ENCODE measurements at places on chromosomes 6 and 20.

GRCh38 chr6:166456395-166457156 is 73.8 kb upstream of the MPC1 start:
- no peak for DNase-seq

DNA sequence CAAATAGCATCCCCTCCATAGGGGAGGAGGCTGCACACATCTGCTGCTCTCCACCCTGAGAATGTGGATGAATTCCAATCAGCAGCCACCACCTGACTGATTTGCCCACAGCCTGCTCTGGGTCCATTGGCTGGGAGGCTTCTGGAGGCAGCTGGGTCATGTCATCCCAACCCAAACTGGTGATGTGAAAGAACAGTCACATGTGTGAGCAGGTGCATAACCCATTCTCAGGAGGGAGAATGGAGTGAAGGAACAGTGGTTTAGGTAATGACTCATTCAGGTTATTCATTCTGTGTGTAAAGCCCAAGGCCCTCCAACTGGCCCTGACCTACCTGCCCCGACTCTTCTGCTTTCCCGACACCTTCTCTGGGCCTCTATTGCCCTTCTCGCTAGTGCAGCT is 90.9 kb upstream of the GCM1 start:
- DNase-seq = no peak

DNA sequence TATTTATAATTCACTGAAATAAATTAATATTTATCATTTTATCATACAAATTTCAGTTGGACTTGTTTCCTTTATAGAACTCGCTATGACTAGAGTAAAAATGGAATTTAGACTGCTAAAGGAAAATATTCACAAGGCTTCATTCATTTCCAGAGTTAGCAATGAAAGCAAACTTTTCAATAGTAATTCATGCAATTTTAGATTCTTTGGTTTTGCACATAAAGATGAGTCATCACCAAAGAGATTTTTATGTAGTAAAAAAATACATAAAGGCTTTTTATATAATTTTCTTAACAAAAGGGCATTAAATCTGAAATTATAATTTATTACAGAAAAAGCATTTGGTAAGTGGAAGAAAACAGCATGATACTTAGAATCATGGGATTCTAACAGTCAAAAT is 37.2 kb upstream of the STXBP5 start:
- no peak for DNase-seq

DNA sequence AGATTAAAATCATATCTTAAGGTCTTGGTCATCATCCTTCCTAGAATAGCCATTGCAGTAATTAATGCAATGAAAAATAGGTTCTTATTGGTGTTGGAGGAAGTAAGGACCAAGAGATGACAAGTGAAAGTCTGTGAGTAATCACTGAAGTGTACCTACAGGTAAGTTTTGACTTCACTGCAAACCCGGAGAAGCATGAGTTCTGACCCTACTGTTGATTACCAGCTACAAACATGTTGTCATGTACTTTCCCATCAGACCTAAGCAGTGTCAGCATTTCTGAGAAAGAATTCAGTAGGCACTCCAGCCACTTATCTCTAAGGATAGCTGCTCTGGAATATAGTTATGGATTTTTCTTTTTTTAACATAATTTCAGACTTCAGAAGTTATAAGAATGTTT is 280.9 kb downstream of the ZFAND3 start:
- DNase-seq = no peak

DNA sequence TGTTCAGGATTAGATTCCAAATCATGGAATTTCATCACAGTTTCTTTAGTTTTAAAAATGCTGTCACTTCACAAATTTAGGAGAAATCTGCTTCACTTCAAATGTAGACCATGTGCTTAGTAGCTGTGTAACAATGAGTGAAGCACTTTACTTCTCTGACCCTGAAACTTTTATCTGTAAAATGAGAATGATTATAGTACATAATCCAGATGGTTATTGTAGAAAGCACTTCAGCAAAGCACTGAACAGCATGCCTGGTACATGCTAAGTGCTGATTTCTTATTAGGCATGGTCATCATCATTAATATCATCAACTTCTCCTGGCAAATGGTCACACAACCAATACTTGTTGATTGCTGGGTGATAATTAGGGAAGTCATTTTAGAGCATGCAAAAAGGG is 705.0 kb downstream of the EPHA7 start:
- no peak for DNase-seq

- peak; percentile 17 for DNase-seq
These were observed 89.1 kb upstream of the CLDN20 start for GRCh38 chr6:155174576-155175211.

DNA sequence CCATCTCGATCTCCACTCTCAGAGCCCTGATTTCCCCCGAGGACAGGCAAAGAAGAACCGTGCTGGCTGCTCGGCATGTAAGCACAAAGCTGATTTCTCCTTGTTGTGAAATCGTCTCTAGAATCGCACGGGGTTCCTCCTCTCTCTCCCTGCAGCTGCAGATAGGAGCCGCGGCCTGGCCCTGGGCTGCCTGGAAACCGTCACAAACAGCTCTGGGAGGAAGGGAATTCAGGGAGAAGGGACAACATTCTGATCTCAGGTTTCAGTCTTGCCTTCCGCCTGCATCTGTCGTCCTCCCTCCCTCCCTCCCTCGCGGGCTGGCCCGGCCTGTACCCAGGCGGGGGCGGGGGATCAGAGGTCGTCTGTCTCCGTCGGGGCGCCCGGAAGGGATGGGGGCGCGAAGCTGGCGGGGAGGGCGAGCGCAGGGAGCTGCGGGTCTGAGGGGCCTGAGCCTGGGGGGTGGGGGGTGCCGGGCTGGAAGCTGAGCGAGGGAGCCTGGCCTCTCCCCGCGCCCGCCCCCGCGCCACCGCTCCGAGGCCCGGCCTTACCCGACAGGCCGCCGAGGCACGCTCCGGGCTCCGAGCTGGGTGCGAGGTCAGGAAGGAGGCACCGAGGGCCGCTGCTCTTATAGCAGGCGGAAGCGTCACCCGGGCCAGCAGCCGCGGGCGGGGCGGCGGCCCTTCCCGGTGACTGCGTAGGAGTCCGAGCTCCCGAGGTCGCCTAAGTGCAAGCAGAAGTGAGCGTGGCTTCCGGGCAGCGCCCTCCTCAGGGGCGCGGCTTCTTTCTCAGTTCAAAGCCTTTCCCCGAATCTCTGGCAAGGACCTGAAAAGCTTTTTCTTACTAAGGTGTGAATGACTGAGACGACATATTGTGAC is at the start of gene SERPINB1:
Gene SERPINB1 (minus strand): TSS at position 600 of the 875 bp plus-strand sequence. CDS start 1,277 bp downstream, outside the sequence.
- DNase-seq = peak; percentile 59

GRCh38 chr20:7765221-7765620 is 175.0 kb downstream of the HAO1 start:
- no peak for DNase-seq

- DNase-seq = no peak
These were observed 566.8 kb downstream of the TFAP2A start for GRCh38 chr6:9848094-9848493.

- DNase-seq = peak; percentile 24
These were observed 51.7 kb downstream of the CHMP4B start for GRCh38 chr20:33862709-33863403.

DNA sequence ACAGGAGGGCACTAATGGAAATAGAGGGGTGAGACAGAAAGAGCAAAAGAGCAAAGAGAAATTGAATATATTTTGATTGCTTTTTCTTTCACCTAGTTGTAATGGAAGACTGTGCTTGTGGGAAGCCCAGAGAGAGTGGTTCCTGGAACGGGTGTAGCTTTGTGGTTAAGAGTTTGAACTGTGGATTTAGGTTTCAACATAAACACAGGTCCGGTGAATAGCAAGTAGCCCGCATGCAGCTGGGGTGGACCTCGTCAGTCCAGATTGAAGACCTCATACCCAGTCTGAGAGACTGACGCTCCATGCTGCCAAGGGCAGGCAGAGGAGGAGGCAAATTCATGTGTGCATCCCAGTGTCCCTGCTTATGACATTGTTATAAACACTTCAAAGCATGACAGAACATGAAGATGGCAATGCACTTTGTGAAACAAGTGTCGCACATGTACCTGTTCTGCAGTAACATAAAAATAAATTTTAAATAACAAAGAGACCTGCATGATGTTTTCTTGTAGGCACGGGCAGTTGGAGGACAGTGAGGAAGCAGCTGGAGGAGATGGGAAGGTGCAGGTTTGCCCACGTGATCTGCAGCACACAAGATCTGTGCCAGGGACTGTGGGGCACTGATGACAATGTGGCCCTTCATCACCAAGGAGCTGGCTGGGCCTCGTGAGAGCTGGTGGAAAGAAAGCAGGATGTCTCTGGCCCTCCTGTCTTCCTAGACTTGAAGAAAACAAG is 220.5 kb upstream of the SSTR4 start:
- no peak for DNase-seq

DNA sequence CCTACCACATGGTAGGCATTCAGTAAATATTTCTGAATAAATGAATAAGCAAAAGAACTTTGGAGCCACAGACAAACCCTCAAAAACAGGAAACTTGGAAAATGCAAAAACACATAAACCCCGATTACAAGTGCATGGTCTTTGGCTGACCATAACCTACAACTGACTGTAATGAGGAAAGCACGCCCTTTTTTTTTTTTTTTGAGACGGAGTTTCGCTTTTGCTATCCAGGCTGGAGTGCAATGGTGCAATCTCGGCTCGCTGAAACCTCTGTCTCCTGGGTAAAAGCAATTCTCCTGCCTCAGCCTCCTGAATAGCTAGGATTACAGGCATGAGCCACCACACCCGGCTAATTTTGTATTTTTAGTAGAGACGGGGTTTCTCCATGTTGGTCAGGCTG is 11.9 kb upstream of the LATS1 start:
- DNase-seq = no peak

DNA sequence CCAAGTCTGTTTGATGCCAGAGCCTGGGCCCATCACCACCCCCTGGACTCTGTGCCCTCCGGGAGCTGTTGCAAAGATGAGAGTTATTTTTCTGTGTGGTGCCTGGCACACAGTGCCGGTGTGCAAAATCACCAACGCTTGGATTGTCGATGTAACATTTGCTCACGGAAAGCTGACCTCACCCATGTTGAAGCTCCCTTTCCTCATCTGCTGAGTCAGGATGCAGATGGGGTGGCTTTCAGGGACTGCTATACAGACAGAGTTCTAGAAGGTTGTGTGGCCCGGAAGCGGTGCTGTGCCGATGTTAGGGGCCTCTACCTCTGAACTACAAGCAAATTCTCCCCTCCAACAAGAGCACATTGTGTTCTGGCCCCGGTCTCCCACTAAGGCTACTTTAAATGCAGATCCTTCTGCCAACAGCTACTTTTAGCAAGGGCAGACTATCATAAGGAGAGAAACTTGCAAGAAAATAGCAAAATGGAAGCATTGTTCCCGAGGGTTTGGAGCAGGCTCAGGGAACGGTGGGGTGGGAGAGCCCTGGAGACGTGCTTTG is 34.0 kb downstream of the EYA2 start:
- no peak for DNase-seq

- DNase-seq = no peak
These were observed 103.3 kb downstream of the IBTK start for GRCh38 chr6:82144007-82144851.

- DNase-seq = no peak
These were observed 323.6 kb downstream of the UBE3D start for GRCh38 chr6:82741996-82742385.

DNA sequence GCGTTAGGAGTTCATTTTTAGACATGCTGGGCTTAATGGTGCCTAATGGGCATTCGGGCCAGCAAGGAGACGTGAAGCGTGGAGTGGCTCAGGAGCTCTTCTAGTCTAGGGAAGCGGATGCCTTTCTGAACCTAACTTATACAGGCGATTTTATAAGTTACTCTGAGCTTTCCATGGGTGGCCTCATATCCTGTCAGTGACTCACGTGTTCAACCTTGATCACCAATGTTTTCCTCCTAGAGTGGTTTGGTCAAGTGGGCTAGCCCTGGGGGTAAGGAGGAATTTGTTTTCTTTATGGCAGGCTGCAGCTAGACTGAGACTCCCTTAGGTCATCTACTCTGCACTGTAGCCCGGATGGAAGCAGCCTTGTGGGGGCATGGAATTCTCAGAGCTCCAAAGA is 52.1 kb downstream of the PLAGL1 start:
- no peak for DNase-seq

DNA sequence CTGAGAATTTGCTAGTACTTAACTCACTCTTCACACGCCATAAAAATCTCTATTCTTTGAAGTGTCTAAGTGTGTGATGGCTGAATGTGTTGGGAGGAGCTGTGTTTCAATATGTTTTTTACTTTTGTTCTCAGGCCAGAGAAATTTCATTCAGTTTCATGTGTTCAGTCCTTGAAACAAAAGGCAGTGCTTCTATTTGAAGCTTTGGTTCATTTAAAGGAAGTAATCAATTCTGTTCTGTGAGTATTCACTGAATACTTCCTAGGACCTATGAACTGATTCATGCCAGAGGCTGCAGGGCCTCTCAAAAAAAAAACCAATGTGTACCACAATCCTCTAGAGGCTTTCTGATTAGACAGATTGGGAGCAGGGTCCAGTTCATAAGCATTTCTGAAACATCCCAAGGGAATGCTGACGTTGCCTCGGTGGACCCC is 12.4 kb upstream of the F13A1 start:
- DNase-seq = no peak

DNA sequence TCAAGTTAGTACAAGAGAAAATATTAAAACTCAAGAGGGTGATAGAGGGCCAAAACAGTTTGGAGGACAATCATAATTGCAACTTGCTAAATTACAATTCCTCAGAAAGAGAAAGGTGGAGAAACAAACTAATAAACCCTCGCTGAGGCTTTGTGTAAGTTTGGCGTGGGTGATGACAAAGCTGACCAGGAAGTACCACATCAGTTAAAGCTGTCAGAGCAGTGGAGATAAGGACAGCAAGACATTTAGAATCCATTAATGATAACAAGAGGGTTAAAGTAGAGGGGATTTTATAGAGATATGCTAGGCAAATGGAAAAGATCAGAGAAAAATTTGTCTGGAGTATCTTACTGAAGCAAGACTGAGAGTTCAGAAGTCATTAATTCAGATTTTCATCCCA is 334.4 kb downstream of the TFAP2B start:
- DNase-seq = no peak

- no peak for DNase-seq
These were observed 66.1 kb upstream of the SLC22A16 start for GRCh38 chr6:110542311-110543024.

- no peak for DNase-seq
These were observed 173.5 kb downstream of the DLL1 start for GRCh38 chr6:170117111-170117972.

- DNase-seq = no peak
These were observed 14.5 kb upstream of the KCNK5 start for GRCh38 chr6:39243809-39244208.

GRCh38 chr20:36355469-36356171 is 49.5 kb downstream of the DLGAP4 start:
- DNase-seq = no peak

All from activated T-helper 1 cell treated with Interleukin-2 at 50 U/mL for 16 hours (primary cell).